ENCODE measurements at places on chromosomes 5 and 9.

GRCh38 chr9:107960916-107961315 lies 471.3 kb upstream of the KLF4 start:
- no peak for DNase-seq

- DNase-seq: no peak
Observed at GRCh38 chr5:58410441-58410840, 49.4 kb downstream of the PLK2 start.

GRCh38 chr5:41772785-41773442 lies 97.3 kb downstream of the OXCT1 start:
- no peak for DNase-seq

GRCh38 chr9:17083258-17083657 lies 51.6 kb upstream of the CNTLN start:
- no peak for DNase-seq

DNA sequence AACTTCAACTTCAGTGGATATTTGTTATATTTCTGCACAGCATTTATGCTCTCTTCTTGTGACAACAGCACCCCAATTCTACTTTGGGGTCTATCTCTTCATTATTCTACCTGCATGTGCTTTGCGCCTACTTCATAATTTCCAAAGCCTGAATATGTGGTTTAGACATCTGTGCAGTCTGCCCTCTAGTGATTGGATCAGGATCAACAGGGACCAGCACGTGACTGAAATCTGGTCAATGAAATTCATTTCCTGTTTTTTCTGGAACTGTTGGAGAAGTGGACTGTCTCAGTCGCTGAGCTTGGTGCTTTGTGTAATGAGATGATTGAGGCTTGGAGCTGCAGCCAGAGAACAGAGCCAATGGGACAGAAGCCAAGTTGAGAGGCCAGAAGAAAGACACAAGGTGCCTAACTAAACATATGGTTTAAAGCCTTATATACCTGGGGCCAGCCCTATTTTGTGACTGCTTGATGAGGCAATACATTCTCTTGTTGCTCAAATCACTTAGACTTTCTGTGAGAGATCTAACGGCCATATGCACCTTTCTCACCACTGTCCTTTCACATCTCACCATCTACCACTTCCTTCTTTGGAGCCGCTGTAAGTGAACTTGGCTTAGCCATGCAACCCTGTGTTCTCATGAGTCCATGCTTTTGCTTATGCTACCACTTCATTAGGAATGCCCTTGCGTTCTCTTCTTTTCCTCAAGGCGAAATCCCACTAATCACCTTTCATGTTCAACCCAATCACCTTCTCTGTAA lies 68.8 kb upstream of the PPP2R2B start:
- no peak for DNase-seq

- peak; percentile 71 for DNase-seq
Observed at GRCh38 chr5:147452165-147452811, 57.6 kb downstream of the DPYSL3 start.
